SK-MEL-5 (cell line): ENCODE measurements at places on chromosomes 6 and 20. TPM values are rescaled to one million over a fixed set of nuclear protein-coding genes. Genes with fewer than 3 reads are reported as not detected.
A peak's percentile ranks its signal among the peaks of the same experiment; 100 is the strongest.

MATN4 gene
- total RNA-seq: 0.42 and 0.59 TPM in 2 replicates

CST2 gene
- total RNA-seq: not detected in 2 replicates

SLX4IP gene
- 6.4 and 7.3 TPM in 2 replicates for total RNA-seq

CAP2 gene
- total RNA-seq: 21.3 and 21.8 TPM in 2 replicates

CFAP61 gene
- total RNA-seq: 39.3 and 54.6 TPM in 2 replicates

PNLDC1 gene
- total RNA-seq: 0.05 TPM in 1 of 2 replicates, not detected in the other

STMN3 gene
- total RNA-seq: 34.2 TPM in 2 replicates

SPEF1 gene
- 0.40 TPM in 1 of 2 replicates, not detected in the other for total RNA-seq

DNA sequence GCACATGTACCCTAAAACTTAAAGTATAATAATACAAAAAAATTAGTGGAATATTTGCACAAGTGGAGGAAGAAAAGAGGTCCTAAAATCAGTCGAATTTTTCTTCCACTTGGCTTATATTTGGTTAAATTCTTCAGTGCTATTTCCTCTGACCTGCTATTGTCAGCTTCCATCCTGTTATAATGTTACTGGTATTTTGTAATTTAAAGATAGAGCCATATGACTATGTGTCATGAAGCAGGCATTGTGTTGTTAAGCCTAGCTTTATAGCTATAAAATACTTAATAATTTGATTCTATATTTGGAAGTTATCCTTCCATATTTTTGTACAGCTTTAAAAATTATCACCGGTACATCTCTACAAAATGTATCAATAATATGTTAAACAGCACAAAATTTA lies 455.9 kb upstream of the MARCKS start:
- no peak for DNase-seq

GRCh38 chr6:12450467-12450866 lies 160.3 kb downstream of the EDN1 start:
- DNase-seq: no peak

GRCh38 chr20:47354714-47355488 lies 1.6 kb downstream of the ZMYND8 start:
- DNase-seq: peak; percentile 33

DNA sequence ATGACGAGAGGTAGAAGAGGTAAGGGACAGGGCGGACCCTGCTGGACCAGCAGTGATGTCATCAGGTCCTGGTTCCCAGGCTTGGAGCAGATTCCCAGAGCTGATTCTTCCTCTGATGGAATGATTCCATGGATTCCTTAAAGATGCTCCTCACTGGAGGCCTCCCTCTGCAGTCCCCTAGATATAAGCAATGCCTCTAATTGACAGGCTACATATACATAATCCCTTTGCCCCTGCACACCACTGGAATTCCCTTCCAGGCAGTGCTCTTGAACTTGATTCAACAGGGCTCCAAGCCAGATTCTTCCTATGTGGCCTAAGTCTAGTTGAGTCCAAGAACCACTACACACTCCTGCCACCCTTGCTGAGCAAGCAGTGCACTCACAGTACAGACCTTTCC lies 52.3 kb upstream of the L3MBTL3 start:
- no peak for DNase-seq

- peak; percentile 60 for DNase-seq
These were observed 778 bp downstream of the PSMG4 start for GRCh38 chr6:3259491-3259958.

- peak; percentile 69 for DNase-seq
These were observed 5.0 kb downstream of the DST start for GRCh38 chr6:56637640-56638039.

- DNase-seq: no peak
These were observed 22.7 kb upstream of the TFAP2C start for GRCh38 chr20:56606174-56606945.

DNA sequence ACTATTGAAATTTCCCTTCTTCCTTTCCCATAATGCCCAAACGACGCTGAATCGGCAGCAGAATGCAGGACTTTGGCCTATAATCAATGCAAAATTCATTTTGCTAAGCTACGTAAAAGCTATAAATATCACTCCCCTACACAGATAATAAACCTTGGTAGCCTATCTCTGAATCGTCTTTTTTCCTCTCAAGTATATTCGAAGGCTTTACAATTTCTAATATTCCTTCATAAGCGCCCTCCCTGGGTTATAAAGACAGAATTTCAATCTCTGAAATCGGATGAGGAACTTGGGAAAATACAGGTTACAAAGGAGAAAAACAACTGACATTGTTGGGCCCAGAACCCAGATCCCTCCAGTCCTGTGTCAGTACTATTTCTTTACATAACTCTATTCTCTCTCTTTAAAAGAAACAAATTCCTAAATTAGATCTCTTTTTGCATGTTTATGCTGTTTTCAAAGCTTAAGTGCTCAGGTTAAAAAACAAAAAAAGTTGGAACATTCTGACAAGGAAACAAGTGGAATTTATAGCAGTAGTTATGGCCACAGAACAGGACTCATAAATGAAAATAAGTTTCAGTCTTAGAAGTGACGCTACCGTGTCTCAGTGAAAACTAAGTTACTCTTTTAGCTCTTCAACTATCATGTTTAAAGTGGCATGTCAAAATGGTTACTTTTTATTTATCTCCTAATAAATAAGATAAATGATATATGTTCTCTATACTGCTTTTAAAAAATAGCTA lies 84.5 kb downstream of the SESN1 start:
- no peak for DNase-seq

DNA sequence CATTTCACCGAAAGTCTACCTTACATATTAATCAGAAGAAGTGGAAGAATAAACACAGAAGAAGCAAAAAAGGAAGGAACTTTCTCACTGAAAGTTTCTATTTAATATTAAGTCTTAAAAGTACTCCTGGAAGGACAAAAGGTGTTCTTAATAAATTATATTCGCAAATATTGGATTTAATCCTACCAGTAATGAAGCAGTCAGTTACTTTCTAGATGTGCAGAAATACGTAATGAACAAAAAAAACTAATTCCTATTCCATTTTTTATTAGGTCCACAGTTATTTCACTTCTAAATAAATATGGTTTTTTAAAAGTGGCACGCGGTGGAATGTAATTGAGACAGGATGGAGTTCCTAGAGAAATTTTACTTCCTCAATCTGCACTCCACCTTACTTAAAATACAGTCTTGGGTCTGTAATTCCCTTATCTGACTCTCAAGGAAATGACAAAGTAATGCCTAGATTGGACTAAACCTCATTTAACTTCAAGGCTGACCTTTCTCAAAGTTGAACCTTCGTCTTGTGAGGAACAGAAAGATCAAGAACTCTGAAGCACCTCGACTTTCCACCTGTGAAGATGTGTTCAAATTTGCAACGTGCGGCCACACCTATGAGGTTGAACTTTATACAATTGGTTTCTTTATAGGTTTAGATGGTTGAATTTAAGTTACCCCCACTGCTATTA lies 1.1 kb upstream of the TRAM2 start:
- DNase-seq: no peak

DNA sequence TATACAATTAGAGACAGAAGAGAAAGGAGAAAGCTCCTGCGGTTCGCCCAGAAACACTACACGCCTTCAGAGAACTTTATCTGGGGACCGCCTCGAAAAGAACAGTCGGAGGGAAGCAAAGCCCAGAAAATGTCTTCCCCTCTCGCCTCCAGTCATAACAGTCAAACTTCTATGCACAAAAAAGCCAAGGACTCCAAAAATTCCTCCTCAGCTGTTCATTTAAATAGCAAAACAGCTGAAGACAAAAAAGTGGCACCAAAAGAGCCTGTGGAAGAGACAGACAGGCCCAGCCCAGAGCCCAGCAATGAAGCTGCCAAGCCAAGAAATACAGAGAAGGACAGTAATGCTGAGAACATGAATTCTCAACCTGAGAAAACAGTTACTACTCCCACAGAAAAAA lies 12.9 kb downstream of the OGFRL1 start:
- DNase-seq: no peak

GRCh38 chr6:143264986-143265764 lies 185.3 kb downstream of the ADAT2 start:
- DNase-seq: no peak

DNA sequence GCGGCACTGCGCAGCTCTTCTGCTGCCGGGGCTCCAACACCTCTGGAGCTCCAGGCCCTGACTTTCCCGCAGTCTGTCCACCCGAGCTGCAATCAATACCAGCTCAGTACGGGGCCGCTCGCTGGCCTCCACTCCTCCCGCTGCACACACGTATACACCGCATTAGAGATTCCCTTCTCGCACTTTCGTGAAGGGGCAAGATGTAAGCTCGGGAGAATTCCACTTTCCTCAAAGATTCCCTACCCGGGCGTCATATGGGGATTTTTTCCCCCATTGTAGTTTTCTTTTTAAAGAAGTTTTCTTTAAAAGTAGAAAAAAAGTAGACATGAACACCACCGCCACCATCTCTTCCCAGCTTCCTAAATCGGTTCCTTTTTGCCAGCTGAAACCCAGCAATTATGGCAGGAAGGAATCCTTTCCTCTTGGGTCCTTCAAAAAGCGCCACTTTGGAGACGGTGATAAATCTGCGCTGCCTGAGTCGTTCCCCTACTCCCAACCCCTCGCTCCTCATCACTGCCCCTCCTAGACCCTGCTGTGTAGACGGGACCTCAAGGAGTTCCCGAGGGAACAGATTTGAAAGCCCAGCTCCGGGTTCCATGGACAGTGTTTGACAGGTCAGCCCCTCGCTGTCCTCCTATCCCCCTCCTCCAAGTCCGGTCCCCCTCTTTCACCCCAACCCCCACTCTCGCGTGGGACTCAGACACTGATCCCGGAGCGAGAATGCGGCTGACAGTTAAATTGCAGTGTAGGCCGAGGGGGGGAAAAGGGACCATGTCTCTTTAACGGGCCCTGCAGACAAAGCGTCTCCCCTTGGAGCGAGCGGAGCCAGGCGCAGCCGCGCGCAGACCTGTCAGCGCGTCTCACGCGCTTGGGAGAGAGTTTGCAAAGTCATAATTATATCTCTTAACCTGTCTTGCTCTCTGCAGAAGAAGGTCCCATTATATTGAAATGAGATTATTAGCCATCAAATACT lies 39.5 kb downstream of the NCR2 start:
- DNase-seq: no peak

DNA sequence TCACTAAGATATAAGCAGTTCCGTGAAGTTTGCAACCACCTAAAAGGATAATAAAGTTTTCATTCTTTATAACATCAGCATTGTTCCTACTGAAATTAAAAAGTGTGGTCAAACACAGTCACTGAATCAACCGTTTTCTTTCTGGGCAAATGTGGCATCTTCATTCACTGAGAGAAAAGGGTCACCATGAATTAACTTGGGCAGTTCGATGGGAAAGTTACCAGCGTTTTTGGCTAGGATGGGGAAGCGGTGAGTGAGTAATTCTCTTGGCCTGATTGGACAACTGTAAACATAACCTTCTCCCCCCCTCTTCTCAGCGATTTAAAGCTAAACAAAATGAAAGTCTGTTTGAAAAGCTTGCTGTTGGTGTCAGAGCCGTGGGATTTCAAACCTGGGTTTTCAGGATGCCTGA lies 181.8 kb downstream of the SASH1 start:
- no peak for DNase-seq

DNA sequence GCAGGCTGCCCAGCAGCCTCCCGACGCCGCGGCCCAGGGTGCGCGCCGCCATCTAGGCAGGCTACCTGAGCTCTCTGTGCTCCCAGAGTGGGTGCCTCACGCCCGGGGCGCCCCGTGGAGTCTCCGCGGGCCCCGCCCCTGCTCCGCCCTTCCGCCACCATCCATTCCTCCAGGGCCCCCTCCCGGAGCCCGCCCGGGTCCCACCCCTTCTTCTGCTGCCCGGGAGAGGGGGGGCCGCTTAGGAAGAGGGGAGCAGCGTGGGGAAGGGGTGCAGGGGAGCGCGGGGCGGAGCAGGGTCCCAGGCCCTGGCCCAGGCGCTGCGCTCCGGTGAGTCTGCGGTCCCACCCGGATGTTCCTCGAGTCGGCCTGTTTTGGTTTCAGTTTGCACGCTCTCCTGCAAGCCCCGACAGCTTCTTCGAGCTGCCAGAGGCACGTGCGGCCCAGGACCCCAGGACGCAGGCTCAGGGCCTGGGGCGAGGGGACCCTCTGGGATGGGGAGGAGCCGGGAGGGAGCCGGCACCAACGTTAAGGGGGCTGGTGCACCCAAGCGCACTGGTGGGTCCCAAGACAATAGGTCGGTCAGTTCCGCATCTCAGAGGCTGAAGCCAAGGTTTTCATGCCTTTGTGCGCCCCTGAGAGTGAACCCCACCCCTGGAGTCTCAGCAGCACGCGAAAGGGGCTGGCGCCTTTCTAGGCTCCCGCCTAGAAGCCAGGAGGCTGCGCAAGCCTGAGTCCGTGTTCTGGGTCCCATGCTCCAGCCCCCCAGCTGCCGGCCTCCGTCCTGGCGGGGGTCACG lies at the start of gene ACSS1:
Gene ACSS1 (minus strand): TSS at position 89 of the 796 bp plus-strand sequence. CDS start 37 bp downstream, at position 52.
- peak; percentile 49 for DNase-seq

DNA sequence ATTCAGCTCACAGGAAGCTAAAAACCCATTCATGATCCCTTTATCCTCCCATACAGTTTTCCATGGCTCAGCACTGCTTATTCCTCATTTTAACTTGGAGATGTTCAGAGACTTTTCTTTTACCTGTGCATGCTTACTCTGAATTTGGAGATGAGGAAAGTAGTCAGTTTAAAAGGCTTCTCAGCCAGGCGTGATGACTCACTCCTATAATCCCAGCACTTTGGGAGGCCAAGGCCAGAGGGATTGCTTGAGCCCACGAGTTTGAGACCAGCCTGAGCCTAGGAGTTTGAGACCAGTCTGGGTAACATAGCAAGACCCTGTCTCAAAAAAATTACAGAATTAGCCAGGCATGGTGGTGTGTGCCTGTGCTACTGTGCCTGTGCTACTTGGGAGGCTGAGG lies 30.3 kb upstream of the TMEM217 start:
- DNase-seq: no peak

DNA sequence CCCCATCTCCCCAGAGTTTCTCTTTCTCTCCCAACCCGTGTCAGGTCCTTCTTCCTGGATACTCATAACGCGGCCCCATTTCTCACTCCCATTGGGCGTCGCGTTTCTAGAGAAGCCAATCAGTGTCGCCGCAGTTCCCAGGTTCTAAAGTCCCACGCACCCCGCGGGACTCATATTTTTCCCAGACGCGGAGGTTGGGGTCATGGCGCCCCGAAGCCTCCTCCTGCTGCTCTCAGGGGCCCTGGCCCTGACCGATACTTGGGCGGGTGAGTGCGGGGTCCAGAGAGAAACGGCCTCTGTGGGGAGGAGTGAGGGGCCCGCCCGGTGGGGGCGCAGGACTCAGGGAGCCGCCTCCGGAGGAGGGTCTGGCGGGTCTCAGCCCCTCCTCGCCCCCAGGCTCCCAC lies at the start of gene HLA-F:
Gene HLA-F (plus strand): TSS at position 173 of the 404 bp plus-strand sequence. CDS start 30 bp downstream, at position 203.
- peak; percentile 93 for DNase-seq

DNA sequence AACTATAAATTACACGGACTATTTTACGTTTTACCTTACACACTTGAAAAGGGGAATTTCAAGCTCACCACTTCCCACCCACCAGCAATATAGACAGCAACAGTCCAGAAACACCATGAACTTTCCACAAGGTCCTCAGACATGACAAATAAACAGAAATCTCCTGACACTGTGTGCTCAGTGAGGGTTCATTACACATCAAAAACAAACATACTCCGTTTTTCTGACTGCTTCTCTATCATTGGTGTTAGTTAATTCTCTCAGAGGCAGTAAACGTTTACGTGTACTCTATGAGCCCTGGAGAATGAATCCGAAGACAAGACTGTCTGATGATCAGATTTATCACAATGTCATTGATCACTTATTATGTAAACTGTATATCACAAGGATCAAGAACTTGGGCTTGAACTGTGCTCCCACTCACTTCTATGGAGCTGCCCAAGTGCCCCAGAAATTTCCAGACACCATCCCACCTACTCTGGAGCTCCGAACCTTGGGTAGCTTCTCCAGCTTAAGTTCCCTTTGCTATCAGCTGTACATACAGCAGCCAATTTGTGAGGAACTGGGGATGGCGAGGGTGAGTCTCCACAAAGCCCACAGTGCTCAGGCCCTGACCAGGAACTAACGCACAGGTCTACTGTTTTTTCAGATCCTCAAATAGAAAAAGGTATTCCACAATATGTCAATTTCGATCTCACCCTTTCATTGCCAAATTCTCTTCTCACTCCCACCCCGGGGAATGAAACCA lies 86.0 kb downstream of the ALDH8A1 start:
- no peak for DNase-seq
